AG04449 (cell line): ENCODE measurements at places on chromosomes 1 and 21.

GRCh38 chr21:44626262-44626661, 631 bp upstream of the KRTAP10-9 start:
- no peak for DNase-seq

GRCh38 chr1:2049225-2049717, 940 bp upstream of the PRKCZ start:
- no peak for DNase-seq

DNA sequence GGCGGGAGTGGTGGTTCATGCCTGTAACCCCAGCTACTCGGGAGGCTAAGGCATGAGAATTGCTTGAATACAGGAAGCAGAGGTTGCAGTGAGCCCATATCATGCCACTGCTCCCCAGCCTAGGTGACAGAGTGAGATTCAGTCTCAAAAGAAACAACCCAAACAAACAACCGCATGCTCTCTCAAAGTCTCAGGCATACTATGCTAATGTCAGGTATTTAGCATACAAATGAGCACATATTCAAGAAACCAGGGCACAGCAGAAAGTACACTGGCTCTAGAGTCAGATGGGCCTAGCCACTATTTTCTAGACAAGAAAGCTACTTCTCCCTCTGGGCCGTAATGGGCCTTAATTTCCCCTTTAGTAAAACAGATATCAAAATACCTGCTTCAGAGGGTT, 55.0 kb downstream of the ELAVL4 start:
- DNase-seq = no peak

DNA sequence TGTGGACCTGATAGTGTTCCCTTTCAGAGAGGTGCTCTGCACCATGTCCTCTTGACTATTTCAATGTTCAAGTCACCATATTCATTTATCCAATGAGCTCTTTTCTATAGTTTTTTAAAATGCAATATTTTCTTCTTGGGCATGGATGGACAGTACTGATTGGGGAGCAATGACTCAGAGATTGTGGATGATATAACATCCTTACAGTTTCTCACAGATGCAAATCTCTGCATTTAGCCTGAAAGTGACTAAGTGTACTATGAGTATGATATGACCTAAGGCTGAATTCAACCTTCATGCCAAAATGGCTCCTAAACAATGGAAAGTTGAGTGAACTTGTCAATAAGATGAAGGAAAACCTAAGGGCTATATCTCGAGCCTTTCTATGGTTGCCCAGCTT, 36.5 kb downstream of the C4BPA start:
- no peak for DNase-seq

- DNase-seq = no peak
Observed at GRCh38 chr1:3020263-3020909, 881 bp upstream of the ACTRT2 start.

GRCh38 chr1:227587968-227588367, 24.6 kb downstream of the ZNF678 start:
- no peak for DNase-seq

DNA sequence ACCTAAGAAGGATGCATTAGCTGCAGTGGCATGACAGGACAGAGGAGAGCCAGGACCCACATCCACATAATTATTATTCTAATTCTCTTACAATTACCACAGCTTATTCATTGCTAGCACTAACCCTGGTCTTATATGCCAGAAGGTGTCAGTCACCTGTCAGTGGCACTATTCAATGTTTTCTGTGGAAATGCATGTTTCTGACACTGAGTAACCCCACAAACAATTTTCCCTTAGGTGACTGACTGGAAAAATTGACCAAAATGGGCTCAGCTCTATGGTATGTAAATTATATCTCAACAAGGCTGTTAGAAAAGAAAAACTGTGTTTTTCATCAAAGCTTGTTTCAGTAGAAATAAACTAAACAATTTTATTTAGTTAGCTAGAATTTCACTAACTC, 117.9 kb upstream of the KRTAP19-8 start:
- no peak for DNase-seq

DNA sequence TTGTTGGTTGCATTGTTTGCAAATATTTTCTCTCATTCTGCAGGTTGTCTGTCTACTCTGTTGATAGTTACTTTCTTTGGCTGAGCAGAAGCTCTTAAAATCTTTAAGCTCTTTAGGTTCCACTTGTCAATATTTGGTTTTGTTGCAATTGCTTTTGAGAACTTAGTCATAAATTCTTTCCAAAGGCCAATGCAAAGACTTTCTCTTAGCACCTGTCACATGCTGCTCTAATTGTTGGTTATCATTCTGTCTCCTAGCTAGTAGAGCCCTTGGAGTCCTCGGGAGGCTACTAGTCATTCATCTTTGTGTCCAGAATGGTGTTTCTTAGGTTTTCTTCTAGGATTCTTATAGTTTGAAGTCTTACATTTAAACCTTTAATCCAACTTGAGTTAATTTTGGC, 312.7 kb upstream of the PROX1 start:
- DNase-seq = no peak

DNA sequence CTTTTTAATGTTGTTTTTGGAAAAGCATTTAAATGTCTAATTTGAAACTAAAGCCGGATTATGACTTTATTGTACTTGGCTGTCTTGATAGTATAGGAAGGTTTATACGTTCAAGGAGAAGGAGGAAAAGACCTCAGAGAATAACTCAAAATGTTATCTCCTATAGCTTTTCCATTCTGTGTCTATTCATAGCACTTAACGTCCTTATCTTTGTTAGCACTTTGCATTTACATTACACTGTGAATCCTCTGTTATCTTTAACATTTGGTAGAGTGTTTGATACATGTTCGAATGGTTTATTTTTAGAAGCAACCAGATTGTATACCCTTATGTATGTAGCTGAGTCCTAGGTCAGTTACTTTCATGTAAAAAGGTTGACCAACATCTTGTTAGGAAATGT, 50.8 kb upstream of the PODN start:
- DNase-seq = no peak

DNA sequence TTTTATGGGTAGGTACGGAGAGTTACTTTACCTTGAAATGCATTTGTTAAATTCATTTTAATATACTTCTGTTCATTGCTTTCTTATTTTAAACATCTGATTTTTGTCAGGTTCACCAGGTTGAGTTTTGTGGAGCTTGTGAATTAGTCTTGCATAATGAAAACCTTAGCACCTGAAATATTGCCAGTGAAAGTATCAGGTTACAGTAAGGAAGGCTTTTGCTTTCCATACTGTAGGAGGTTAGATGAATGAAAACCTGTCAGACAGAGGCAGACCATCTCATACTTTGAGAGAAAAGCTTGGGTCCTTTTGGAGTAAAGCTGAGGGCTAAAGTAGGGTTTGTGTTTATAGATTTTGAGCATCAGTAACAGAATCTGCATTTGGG, 34.7 kb downstream of the THRAP3 start:
- DNase-seq = no peak

GRCh38 chr1:53948291-53948690, 2.1 kb downstream of the LRRC42 start:
- DNase-seq = no peak

DNA sequence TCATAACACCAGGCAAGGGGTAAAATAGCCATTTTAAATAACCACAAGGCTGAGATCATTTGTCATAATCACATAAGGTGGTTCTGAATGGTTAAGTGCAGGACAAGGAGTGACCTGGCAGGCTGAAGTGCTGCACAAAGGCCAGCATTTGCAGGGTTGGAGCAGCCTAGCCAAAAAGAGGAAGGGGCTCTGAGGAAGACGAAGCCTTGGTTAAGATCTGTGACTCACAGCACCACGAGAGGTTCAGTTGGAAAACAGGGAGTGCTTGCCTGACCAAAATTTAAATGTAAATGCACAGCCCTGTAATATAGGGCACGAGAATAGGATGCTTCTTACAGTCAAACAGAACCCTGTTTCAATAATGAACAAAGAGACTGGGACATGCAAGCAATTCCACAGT, 12.1 kb downstream of the ATP5PF start:
- DNase-seq = no peak

DNA sequence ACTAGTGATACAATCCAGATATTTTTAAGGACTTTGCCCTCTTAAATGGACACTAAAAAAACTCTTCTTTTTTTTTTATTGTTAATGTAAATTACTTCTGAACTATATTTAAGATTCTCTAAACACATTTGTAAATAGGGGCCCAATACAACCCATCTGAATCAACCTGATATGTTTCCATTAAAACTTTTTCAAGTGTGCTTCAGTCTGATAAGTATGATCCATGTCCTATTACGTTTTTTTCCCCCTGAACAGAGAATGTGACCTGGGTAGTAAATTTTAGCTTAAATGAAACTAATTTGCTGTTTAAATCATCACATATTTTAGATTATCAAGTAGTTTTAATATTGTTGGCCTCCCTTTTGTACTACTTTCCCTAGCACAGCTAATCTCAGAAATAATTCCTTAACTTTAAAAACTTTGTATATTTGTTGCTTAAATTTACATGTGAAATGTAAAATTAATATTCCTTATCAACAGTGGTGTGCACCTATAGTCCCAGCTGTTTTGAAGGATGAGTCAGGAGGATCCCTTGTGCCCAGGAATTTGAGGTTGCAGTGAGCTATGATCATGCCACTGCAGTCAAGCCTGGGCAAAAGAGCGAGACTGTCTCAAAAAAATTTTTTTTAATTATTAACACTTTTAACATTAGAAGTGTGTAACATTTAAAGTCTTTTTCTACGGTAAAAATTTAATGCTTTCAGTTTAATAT, 3.0 kb upstream of the PKN2 start:
- DNase-seq = no peak

DNA sequence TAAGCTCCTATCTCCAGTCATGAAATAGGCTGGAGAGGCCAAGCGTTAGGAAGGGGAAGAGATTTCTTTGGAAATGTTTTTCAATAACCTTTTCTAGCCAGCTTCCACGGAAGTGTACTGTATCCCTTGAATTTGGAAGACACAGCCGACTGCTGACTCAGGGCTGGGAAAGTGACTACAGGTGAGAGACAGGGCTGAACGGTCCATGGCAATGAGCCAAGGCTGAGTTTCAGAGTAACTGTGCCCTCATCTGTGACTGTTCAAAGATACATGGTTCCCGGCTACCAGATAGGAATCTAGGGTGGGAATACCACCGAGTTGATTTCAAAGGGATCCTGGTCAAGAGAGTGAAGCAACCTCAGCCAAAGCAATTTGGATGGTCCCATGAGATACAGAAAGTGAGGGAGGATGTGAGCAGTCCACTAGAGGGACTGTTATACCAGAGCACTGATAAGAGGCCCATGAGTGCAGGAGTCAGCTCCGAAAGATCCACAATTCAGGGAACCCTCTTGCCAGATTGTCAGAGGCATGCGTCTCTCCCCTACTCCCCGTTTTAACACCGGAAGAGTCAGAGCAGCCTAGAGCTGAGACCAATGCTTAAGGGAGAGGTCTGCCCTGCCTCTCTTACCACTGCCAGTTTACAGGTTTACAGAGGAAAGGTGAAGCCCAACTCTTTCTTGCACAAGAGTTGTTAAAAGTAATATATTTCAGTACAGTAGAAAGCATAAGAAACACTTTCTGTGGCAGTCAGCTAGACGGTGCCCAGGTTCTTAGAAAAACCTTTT, 3.2 kb upstream of the KRTAP19-8 start:
- no peak for DNase-seq

DNA sequence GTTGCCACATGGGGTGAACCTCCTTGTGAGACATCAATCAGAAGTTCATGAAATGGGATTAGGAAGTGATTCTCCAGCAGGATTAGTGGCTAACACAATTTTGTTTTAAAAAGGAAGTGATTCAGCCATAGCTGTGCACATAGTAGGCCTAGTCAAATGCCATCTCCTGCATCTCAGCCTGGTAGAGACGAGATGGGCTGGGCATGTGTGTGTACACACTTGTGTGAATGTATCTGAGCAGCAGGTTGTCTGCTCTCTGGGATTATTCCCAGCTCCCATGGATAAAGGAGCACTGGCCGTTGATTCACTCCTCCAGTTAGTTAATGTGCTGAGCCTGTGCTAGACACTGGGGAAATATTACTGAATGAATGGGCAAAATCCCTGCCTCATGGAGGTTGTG, 2.0 kb downstream of the FOXE3 start:
- no peak for DNase-seq

GRCh38 chr1:234495231-234495990, 16.4 kb upstream of the TARBP1 start:
- DNase-seq = peak; percentile 88

DNA sequence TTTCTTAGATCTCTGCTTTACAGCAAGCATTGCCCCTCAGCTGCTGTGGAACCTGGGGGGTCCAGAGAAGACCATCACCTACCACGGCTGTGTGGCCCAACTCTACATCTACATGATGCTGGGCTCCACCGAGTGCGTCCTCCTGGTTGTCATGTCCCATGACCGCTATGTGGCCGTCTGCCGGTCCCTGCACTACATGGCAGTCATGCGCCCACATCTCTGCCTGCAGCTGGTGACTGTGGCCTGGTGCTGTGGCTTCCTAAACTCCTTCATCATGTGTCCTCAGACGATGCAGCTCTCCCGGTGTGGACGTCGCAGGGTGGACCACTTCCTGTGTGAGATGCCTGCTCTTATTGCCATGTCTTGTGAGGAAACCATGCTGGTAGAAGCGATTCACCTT, 33.4 kb upstream of the OR2B11 start:
- no peak for DNase-seq

- DNase-seq = no peak
Observed at GRCh38 chr1:227736814-227737432, 1.7 kb downstream of the SNAP47 start.

DNA sequence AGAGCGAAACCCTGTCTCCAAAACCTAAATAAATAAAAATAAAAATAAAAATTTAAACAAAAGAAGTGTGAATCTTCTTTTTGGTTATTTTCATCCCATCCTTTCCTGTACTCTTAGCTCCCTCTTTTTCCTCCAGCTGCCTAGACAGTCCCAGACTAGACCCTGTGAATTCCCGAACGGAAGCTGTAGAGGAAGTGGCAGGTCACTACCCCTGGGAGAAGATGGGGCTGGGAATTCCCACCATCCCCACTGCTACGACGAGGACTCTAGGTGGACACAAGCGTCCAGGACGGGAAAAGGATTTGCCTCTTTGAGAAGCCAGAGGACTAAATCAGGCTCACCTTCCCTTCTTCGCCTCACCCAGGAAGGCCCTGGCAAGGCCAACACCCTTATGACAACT, 12.6 kb downstream of the RHBDL2 start:
- DNase-seq = no peak

GRCh38 chr1:218518216-218518740, 173.1 kb downstream of the TGFB2 start:
- DNase-seq = no peak

GRCh38 chr21:44288251-44289110, 2.8 kb downstream of the AIRE start:
- no peak for DNase-seq
